Astrocyte of the hippocampus (primary cell): ENCODE measurements at places on chromosomes 2 and 18.

GRCh38 chr2:173750353-173750801, 214.8 kb downstream of the SP3 start:
- peak; percentile 67 for DNase-seq

DNA sequence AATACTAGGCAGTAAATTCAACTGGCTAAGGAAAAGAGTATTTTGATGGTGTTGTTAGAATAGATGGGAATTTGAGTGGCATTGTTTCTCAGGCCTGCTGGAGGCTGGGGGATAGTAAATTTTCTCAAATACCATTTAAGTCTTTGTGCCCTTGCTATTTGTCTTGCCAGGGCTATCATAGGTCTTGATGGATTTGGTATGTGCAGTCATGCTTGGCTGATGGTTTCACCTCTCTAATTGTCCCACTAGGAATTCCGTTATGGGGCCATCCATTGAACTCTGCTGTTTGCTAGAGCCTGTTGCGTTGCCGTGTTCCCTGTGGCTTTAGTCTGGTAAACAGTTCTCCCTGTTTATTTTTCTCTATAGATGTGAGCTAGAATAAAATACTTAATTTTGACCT, 438.1 kb upstream of the FAM98A start:
- no peak for DNase-seq

DNA sequence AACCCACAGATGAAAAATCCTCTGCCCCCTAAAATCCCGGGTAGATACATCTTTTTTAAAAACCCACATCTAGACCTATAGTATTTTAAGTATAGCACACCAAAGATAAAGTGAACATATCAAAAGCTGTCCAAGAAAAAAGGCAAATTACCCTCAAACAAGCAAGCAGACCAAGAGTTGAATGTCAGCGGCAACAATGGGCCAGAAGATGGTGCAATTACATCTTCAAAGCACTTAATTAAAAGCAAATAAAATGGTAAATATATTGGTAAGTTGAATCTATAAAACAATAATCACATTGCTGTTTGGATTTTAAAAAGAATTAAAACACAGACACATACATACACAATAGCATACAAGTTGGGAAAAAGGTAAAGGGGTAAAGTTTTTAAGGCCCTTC, 98.5 kb downstream of the MYOM1 start:
- DNase-seq = no peak

GRCh38 chr2:60456115-60456770, 97.2 kb downstream of the BCL11A start:
- DNase-seq = no peak

DNA sequence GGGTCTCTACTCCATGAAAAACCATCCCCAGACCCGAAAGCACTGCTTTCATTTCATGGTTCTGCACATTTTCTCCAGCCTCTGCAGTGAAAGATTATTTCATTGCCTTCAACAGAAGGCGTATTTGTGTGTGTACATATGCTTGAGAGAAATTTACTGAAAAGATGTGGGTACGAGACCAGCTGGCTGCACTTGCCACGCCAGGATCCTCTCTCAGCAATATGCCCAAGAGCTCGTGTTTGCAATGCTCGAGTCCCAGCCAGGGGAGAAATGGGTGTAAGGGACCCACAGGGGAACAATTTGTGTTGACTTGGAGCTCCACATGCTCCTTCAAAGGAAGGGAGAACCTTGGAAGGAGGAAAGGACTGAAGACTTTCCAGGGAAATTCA, 37.3 kb downstream of the TMEM177 start:
- DNase-seq = no peak

DNA sequence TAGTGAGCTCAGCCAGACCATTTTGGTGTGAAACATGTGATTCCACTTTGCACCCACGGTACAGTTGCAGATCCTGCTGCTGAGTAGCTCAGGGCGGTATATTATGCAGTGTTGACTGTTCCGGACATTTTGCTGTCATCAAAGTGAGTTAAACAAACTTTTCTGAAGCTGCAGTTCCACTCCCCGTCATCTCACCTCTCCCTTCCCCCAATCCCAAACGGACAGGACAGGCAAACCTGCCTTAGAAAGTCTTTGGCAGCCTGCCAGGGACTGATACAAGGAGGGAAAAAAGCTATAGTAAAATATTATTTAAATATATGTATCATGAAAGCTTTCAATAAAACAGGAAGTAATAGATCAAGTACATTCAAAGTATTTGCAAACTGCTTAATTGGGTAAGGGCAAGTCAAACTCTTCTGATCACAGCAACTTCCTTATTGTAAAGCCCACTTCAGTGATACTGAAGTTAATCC, 35.5 kb upstream of the SP5 start:
- DNase-seq = no peak

DNA sequence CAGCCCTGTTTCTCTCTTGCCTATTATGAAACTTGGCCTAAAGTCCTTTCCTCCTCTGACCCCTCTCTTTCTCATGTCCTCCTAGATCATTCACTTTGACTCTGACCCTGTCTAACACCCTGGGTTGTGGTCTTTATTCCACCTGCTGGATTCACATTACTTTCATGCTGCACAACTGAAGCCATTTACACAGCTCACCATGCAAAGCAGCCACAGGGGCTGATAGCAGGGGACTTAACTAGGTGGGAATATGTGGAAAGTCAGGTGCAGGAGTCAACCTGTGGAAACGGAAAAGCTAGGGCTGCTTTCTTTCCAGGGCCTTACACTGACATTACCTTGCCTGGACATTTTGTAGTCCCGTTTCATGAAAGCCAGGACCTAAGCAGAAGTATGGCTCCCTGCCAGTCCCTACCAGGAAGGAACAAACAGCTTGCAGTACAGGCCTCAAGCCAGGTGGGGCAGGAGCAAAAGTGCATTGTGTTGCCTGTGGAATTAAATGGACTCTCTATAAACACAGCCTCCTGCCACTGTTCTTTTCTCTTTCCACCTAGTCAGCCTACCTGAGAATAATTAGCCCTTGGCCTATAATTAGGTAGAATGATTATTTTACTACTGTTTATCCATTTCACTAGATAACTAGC, 11.8 kb downstream of the MAPRE3 start:
- peak; percentile 83 for DNase-seq

DNA sequence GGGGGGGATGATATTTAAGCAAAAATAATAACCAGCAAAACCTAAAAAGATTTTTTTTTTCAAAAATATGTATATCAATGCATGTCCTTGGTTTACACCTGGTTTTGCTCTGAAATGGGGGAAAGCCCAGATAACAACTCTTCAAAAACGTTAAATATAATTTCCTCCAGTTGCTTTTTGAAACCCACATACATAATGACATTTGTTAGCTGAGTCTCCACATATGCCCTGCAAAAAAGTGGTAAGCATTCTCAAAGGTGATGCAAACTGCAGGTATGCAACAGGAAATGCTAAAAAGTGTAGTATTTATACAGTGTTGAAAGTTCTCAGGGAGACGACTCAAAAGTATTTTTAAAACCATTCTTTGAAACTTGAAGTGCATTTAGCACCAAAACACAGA, 258.6 kb downstream of the ZEB2 start:
- no peak for DNase-seq

DNA sequence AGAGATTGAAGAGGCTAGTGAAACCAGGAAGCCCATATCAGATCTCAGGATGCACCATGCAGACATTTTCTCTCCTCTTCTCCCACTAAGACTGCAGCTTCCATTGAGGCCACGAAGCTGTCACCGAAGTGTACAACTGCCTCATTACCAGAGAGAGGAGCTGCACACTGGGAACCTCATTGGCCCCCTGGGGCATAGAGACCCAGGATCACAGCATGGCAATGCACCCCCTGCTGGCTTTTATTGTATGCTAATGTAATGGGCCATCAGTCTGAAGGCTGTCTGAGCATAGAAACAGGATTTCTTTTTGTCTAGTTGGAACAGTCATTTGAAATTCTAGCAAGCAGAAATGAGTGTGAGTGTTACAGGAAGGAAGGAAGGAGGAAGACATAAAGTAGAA, 861.6 kb upstream of the CELF4 start:
- DNase-seq = no peak

DNA sequence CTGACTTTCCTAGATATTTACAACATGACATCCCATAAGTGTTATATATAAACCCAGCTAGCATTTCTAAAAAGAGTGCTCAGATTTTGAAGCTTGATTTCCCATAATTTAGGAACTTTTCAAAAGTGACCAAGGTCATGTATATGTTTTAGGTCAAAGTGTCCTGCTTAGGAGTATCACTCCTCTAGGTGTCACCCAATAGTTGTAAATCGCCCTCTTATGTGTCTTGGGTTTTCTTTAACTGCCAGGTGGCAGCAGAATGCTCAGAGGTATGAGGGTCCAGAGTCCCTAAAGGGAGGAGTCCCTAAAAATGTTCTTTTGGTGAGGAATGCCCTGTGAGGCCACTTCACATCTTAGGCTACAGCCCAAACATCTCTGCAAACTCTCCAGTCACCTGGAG, 358.3 kb downstream of the CELF4 start:
- DNase-seq = no peak

DNA sequence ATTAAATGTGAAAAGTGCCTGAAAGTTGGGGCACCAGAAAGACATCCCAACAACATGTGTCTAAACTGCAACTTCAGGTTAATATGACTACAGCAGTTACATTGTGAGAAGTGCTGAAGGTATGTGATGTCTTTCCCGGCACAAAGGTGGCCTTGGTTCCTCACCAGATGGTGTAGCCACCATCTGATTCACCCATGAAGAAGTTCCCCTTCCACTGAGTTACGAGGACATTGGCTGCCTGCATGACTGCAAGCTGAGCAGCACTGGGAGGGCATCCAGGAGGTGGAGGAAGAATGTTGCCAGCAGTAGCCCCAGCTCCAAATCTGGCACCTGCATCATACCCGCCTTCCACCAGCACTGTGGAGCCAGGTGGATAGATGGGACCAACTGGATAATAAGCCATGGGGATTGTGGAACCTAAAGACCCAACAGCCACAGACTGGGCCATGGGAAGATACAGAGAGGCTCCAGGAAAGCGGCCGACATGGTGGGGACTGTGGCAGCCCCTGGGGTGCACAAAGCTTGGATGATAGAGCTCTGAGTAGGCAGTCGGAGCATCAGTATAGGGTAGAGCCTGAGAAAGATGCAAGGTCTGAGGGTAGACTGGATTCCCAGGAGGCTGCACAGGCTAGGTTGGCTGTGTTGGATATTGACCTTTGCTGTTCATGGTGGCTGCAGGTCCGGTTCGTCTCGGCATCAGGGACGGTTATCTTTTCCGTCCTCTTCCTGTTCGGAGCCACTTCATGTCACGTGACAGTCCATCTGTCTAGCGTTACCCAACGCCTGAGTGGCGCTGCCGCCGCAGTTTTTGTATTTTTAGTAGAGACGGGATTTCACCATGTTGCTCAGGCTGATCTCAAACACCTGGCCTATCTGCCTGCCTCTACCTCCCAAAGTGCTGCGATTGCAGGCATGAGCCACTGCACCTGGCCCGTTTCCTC, 36.9 kb downstream of the SUMO1 start:
- no peak for DNase-seq

GRCh38 chr18:35324926-35325655, 19.1 kb downstream of the ZNF24 start:
- DNase-seq = no peak

DNA sequence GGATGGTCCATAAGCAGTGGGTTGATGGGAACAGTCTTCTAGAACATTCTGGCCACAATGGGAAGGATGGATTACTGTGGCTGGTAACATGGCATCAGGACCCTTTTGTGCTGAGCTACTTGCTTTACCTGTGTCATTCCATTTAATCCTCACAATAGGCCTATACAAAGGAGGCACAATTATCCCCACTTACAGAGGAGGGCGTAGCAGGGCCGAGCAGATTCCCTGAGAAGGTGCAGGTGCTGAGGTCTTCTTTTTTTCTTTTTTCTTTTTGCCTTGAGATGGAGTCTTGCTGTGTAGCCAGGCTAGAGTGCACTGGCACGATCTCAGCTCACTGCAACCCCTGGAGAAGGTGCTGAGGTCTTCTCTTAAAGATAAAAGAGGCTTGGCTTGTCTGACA, 6.7 kb upstream of the LRRC30 start:
- DNase-seq = no peak

DNA sequence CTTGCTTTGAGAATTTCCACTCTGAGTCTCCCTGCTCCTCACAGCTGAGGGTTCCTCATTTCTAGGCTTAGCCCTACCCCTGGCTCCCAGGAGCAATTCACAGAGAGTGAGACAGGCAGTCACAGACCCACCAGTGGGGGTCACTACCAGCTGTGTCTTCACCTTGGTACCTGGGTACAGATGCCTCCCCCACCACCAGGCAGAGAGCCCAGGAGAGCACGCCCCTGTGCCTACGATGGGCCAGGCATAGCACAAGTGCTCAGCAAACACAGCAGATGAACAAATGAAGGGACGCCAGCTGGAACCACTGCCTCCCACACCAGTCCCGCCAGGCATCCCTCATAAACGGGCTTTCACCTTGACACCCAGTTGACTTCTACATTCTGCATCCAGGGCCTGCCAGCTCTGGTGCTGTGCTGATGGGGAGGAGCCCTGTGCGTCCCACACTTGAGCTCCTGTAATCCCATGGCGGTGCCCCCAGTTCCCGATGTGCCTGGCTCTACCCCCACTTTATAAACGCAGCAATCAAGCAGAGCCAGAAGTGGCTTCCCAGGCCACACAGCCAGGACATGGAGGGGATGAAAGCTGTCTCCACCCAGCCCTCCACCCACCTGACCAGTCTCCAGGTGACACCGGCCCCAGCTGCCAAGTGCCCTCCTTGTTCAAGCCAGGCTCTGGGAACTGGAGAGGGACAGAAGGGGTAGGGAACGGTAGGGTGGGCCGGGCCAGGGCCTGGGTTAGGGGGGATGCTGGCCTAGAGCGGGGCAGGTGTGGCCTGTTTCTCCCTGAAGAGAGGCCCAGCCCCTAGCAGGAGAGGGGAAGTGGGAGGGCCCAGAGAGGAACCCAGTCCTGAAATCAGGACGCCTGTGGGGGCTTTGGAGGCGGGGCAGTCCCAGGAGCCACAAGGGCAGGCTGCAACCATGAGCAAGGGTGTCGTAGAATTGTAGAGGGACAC, 42.5 kb downstream of the SCTR start:
- DNase-seq = no peak

- peak; percentile 41 for DNase-seq
These were observed 16.7 kb downstream of the IL1R1 start for GRCh38 chr2:102159295-102159694.

GRCh38 chr2:235855011-235855410, 313.2 kb downstream of the GBX2 start:
- no peak for DNase-seq

DNA sequence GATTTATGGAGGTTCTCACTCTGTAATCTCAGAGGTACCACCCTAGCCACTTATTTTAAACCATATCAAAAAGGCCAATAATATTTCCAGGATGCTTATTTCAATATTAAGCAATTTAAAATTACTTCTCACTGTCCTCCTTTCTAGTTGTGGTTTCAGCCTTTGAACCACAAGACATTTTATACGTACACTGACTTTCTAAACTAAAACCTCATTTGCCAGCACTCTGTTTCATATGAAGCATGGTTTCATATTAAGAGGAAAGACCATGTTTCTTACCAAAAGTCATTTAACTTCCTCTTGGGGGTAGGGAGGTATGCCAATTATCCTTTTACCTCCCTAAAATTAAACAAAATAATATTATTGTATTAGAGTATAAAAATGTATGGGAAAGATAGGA, 399.8 kb downstream of the CDH7 start:
- DNase-seq = no peak

GRCh38 chr2:85734942-85735608, 18.7 kb upstream of the ATOH8 start:
- no peak for DNase-seq
